ENCODE measurements at places on chromosomes 2 and 18. TPM values are rescaled to one million over a fixed set of nuclear protein-coding genes. Genes with fewer than 3 reads are reported as not detected.
A peak's percentile ranks its signal among the peaks of the same experiment; 100 is the strongest.

DNA sequence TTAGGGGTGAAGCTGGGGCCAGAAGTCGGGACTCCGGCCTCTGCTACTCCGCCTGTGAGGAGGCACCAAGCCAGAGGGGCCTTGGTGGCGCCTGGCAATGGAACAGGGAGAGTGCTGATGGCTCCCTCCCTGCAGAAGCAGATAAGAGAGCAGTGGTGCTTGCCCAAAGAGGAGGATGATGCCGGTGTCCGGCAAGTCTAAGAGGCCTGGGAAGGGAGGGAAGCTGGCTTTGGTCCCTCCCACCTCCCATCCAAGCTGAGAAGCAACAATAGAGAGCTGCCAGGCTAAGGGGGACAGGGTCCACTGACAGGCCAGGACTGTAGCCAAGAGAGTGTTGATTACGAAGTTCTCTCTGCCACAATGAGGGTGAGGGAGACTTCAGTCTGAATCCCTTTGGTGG lies 479.5 kb downstream of the TNS1 start:
- no peaks in the 10 kb centered on the region for H3K4me1 ChIP-seq
- no peak overlapping the region for H3K27ac ChIP-seq
- H3K27me3 ChIP-seq, result no peaks in the 10 kb centered on the region

- no peaks in the 10 kb centered on the region for H3K4me1 ChIP-seq
- H3K4me3 ChIP-seq, result no peak within 1 kb of the TSS
- H3K36me3 ChIP-seq, result no peaks in the 10 kb centered on the region
- no peak within 1 kb of the TSS for H3K27ac ChIP-seq
- DNase-seq, result no peak
Observed at GRCh38 chr2:118942031-118942430, at the start of gene MARCO. Gene MARCO (plus strand): TSS chr2:118942194. CDS start chr2:118942301, 107 bp downstream.

DNA sequence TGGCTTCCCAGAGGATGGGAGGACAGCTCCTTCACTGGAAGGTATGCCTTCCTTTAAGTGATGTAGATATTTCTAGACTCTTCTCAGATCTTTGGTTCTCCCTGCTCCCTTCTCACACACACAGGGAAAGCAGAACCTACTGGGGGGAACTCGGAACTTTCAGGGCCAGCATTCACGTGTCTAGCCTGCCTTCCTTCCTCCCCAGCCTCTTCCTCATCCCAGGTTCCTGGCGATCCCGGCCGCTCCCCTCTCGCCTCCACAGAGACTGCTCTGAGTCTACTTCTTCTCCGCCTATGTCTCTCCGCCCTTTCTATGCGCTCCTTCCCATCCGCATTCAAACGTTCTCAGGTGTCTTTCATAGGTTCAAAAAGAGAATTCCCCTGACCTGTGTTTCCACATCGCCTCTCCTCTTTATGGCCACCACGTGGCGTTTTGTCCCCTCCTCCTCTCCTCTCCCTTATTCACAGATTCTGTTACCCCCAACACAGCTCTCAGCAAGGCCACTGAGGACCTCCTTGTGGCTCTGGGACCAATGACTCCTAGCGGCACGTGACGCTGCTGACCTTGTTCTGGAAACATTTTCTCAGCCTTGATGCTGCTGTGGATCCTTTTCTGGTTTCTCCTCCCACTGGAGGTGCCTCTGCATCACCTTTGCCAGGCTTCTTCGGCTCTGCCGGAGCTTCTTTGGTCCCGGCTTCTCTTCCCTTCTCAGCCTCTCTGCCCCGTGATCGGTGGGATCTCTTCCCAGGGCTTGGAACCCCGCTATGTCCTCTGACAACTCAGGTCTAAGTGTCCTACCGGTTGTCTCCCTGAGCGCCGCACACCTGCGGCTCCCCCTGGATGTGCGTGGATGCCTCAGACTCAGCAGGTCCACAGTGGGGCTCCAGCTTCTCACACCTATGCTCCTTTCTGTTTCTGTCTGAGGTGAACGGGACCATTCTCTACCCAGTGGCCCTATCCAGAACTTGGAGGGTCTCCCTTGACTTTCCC lies 77.5 kb downstream of the VAPA start:
- no peaks in the 10 kb centered on the region for H3K36me3 ChIP-seq
- H3K27me3 ChIP-seq, result no peaks in the 10 kb centered on the region
- H3K4me3 ChIP-seq, result no peak overlapping the region
- peaks cover 5% of the 10 kb centered on the region for H3K4me1 ChIP-seq
- no peak overlapping the region for H3K27ac ChIP-seq

GRCh38 chr2:128275498-128276045 lies 43.1 kb downstream of the HS6ST1 start:
- H3K36me3 ChIP-seq, result peaks cover 15% of the 10 kb centered on the region
- no peaks in the 10 kb centered on the region for H3K27me3 ChIP-seq
- H3K27ac ChIP-seq, result no peak overlapping the region
- H3K4me3 ChIP-seq, result no peak overlapping the region
- no peak for DNase-seq

DNA sequence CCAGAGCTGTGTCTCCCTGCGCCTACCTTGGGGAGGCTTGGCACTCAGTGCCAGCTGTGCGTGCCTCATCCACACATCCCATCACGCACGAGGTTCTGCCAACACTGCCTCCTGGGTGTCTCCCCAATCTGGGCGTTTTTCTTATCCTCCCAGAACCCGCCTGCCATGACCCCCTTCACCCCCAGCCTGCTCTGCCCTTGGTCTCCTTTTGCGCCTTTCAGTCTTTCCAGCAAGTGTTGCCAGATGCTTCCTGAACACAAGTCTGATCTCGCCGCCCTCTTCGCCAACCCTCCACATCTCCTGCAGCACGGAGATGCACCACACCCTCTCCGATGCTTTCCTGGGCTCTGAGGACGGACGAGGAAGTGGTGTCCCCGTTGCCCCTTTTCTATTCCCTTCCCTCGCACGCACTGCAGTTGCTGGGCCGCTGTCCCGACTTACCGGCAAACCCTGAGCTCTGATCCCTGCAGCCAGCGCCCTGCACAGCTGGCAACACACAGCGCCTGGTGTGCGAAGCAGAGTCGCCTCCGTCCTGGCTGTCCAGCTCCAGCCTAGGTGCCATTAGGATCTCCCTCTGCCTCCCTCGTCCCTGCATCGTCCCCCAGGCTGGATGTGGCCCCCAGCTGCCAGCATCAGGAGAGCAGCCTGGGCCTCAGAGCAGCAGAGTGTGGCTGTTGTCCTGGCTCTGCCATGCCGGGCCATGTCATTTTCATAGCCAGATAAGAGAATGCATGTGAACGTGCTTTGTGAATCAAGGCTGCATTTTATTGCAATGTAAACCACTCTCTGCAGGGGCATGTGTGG lies 22.6 kb upstream of the ALLC start:
- no peak for DNase-seq
- H3K27ac ChIP-seq, result no peak overlapping the region
- no peaks in the 10 kb centered on the region for H3K4me1 ChIP-seq
- H3K27me3 ChIP-seq, result no peaks in the 10 kb centered on the region

DNA sequence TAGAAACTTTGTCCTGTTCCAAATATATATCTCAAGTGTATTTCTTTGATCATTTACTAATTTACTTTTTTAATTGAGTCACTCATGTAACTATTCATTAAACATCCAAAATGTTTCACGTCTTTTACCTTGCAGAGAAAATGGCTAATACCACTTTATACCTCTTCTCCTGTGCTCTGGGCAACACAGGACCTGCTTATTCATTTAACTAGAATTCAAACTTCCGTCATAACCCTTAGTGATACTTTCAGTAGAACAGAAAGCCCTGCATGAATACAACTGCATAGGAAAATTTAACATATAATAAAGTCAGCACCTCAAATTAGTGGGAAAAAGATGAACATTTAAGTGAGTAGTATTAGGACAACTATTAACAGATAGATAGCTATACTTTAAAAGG lies 205.2 kb downstream of the MREG start:
- no peak for DNase-seq
- H3K36me3 ChIP-seq, result no peaks in the 10 kb centered on the region

DNA sequence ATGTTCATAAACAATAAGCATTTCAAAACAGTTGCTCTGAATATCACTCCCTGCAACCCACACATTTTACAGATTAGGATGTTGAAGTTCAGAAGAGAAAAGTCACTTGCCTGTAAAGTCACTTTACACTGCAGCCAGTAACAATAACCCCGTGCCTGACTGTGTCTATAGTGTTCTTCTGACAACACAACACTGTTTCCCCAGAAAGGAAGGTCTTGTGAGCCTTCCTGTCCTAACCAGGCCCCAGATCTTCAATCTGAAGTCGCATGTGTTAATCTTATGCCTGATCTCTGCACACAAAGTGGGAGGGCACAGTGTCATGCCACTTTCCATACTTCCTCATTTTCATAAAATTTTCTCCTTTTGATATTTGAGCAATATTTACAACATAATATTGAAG lies 120.2 kb downstream of the FEZ2 start:
- H3K4me1 ChIP-seq, result peaks cover 8% of the 10 kb centered on the region
- peaks cover 20% of the 10 kb centered on the region for H3K36me3 ChIP-seq
- peak overlapping the region; percentile 53 for H3K27ac ChIP-seq
- H3K4me3 ChIP-seq, result no peak overlapping the region
- H3K27me3 ChIP-seq, result no peaks in the 10 kb centered on the region

- H3K27ac ChIP-seq, result no peak overlapping the region
- H3K4me3 ChIP-seq, result no peak overlapping the region
- peaks cover 44% of the 10 kb centered on the region for H3K36me3 ChIP-seq
Observed at GRCh38 chr2:183157131-183157530, 32.9 kb downstream of the NUP35 start.

- H3K4me3 ChIP-seq, result no peak overlapping the region
- H3K36me3 ChIP-seq, result no peaks in the 10 kb centered on the region
- no peaks in the 10 kb centered on the region for H3K4me1 ChIP-seq
Observed at GRCh38 chr2:229380101-229380625, 109.1 kb upstream of the PID1 start.

DNA sequence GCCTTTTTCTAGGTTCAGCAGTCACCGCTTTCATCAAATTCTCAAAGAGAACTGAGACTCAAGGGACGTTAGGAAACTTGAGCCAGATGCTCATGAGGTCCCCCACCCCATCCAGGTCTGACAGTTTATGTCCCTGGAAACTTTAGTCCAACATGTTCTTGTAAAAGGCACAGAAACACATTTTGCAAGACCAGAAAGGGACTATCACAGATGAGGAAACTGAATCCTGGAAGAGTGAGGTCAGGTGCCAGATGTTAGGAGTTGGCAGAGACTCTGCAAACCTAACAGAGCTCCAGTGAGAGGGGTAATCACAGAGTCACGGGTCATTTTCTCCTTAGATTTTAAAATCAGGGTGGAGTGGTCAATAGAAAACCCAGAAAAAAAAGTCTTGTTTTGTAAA lies 76.6 kb downstream of the RDH14 start:
- H3K4me1 ChIP-seq, result no peaks in the 10 kb centered on the region
- no peaks in the 10 kb centered on the region for H3K36me3 ChIP-seq
- DNase-seq, result no peak

The TP53I3 gene
- total RNA-seq, result 2.8 TPM
